ENCODE measurements at places on chromosomes 5 and 9.
A peak's percentile ranks its signal among the peaks of the same experiment; 100 is the strongest.

GRCh38 chr9:104682642-104683041 lies 11.7 kb upstream of the OR13D1 start:
- DNase-seq, result peak; percentile 53

DNA sequence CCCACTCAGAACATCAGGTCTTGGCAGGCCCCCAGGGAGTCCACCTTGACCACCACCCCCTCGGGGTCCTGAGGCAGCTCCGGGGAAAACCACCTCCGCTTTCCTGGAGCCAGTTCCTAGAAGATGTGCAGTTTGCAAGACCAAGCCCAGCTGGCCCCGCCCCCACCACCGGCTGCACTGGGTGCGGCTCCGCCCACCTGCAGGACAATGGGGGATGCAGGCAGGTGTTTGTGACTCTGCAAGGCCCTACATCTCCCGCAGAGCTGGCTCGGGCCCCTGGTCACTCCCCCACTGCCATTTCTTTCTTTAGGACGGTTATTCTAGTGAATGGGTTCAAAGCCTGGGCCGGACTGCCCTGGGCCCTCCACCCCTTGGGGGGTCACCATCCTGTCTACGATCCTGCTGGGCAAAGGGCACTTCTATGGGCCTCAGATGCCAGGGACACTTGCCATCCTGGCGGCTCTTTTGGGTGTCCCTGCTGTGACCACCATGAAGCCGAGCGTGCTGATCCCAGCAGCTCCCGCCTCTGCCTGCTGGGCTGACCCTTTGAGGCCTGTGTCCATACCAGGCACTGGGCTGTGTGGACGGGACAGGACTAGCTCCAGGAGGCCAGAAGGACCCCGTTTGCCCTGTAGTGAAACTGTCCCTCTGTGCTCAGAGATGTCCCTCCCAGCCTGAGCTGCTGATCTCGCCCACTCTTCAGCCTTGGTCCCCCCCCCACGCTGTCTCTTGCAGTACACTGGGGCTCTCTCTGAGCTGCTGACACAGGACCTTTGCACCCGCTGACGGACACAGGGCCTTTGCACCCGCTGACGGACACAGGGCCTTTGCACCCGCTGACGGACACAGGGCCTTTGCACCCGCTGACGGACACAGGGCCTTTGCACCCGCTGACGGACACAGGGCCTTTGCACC lies 5.9 kb upstream of the NACC2 start:
- DNase-seq, result no peak

DNA sequence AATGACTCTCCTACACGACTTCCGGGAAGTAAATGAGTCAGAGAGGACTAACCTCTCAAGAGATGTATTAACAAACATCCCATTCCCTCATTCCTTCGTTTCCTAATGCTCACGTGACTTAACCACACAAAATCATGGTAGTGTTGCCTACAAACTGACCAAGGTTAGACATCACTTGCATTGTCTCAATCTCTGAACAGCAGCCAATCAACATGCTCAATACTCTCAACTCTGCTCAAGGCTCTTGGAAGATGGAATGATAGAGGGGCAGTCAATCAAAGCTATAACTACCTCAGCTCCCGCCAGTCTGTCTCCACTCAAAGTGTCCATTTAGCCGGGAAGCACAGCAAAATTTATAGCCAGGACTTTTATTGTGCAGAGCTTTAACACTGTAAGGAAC lies 143.8 kb upstream of the PIK3R1 start:
- no peak for DNase-seq

GRCh38 chr9:134316449-134317160 lies 9.7 kb upstream of the RXRA start:
- no peak for DNase-seq

GRCh38 chr5:60437308-60437707 lies 262.7 kb downstream of the DEPDC1B start:
- no peak for DNase-seq

GRCh38 chr9:99576002-99576401 lies 245.7 kb upstream of the NR4A3 start:
- DNase-seq, result no peak

DNA sequence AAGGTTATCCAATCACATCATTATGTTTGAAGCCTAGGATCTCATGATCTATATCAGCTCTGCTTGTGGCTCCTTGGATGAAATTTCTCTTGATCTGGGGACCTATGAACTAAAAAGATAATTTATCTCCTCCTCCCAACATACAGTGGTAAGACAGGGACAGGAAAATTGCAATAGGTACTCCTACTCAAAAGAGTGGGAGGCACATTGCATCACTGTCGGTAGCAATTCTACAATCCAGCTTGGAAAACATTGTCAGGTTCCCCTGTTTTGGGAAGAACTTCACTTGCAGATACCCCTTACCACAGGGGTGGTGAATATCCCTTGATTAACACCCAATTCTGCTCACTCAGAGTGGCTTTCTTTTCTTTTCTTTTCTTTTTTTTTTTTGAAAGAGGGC lies 107.7 kb downstream of the HSPA4 start:
- no peak for DNase-seq

DNA sequence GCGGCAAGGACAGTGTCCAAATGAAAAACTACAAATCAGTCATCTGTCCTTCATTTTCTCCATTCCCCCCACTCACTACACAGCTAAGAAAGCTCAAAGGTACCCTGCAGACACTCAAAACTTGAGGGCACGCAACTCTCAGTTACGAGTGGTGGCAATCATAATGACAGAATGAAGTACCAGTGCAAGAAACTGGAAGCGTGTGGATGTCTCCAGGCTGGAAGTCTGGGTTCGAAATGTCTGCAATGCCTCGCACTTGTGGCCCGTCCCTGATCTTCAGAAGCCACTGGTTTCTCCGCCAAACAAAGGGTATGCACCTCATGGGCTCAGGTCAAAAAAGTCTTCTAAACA lies 597 bp upstream of the CENPH start:
- DNase-seq, result no peak

DNA sequence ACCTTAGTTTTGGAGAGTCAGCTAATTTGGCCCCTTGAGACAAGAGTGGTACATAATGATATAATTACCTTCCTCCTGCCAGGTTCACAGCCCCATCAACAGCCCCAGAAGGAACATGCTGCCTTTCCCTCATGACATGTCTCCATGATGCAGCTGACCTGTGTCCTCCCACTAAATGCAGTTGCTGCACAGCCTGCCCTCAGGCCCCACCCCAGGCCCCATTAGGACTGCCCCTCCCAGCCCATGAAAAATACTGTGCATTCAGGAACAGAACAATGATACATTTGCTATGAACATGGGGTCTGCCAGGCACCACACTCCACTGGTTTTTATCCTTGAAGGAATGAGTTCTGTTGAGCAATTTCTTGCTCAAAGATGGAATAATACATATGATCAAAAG lies 176.4 kb downstream of the C5orf15 start:
- DNase-seq, result no peak

DNA sequence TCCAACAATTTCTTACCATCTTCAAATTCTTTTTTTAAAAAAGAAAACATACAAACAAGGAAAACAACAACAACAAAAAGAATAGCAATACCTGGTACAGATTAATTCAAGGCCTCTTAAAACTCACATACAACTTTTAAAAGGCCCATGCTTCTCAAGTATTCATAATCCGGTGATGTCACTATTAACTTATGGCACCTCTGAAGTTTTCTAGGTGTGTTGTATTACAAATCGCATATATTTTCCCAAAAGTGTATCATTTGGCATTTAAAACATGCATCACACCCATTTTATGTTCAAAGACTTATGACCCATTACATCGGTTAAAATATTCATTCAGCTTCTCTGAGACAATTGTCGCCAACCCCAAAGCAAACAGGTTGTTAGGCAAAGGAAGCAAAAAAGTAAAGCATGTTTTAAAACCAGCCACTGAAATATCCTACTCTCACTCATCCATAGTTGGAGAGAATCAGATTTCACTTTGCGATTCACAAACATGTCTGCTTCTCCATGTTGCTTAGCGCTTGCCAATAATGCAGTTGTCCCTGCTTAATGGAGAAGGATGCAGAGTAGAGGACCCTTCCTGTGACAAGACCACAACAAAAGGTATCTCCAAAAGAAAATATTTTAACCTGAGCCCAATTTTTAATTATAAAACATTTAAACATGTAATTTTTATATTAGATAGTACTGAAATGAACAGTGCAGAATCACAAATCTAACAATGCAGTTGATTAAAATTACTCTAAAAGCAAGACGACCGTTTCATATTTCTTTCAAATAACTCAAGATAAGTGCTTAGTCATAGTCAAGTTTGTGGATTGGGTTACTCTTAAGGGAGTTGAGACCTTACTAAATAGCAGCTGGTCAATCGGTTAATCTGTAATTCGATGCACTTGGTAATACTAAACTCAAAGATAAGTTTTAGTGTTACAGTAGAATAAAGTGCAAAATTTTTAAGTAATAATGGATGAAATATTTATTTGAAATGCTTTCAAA lies 1.6 kb downstream of the SKP1 start:
- DNase-seq, result peak; percentile 73

DNA sequence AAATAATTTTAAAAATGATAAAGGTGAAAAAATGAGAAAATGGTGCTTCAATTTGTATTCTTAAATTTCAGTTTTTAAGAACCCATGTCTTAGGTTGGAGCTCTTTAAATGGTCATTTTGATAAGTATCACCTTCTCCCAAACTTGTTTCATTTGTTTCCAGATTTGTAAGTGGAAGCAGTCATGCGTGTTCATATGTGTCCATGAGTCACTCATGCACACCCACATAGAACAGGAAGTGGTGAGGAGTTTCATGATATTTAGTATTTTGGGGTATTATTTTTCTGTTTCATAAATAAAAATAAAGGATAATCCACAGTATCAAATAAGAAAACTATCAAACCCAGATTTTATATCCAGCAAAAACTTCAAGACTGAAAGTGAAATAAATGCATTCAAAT lies 570.4 kb upstream of the ST8SIA4 start:
- peak; percentile 59 for DNase-seq

GRCh38 chr5:168724227-168724626 lies 145.1 kb upstream of the PANK3 start:
- no peak for DNase-seq

DNA sequence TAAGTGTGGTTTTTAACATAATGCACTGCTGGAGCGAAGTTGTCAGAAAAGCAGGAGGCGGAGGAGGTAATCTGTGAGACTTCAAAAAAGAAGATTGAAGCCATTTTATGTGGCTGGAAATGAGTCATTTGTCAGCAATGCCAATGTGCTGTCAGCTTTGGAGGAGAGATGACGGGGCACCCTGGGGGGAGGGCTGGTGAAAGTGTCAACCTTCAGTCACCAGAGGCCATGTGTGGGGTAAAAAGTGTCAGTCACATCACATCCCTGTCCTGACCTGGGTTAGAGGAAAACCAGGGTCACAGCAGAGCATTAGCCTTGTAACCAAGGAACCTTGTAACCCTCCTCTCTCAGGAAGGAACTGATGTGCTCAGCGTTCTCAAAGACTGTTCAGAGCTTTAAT lies 59.1 kb downstream of the TLR4 start:
- DNase-seq, result peak; percentile 65

- no peak for DNase-seq
These were observed 154.4 kb downstream of the ERCC6L2 start for GRCh38 chr9:96029722-96030530.

DNA sequence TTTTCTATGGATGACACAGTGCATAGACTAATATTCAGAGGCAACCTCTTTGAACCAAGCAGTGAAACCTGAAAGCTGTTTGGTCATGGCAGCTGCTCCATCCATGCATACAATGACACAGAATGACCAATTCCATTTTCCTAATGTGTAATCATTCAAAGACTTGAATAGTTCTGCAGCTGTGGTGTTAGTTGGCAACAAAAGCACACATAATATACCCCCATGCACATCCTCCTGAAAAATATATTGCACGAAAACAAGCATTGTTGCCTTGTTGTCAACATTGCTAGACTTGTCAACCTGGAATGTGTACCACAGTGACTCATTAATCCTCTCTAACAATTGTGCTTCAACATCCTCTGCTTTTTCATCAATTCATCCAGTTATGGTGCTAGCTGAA lies 71.0 kb upstream of the SEMA6A start:
- no peak for DNase-seq

DNA sequence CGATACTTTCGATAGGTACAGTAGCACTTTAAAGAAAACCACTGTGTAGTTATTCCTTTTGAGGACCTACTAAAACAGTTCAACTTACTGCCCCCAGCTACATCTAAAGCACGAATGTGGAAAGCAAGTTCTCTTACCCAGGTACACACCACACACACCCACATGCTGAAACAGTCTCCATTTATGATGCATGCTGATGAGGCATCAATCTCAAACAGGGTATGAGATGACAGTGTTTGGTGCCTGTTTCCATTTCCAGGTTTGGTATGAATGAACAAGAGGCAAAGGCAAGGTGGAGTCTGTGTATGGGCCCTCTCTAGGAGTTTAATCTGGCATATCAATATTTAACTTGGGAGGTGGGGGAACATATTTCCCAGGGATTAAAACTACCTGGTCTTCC lies 13.9 kb downstream of the HMGXB3 start:
- no peak for DNase-seq

DNA sequence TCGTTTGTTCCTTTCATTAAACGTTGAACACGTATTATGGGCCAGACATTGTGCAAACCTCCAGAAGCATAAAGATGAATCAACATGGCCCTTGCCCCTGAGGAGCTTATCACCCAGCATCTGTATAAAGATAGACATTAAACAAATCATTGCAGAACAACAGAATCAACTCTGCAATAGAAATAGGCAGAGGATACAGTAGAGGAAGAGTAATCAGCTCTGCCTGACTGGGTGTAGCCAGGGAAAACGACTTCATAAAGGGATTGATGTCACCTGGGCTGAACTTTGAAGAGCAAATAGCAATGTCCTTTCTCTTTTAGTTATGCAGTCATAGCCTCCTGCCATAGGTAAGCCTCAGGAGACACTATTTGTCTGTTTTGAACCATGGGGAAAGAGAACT lies 13.4 kb downstream of the RGS7BP start:
- DNase-seq, result no peak

DNA sequence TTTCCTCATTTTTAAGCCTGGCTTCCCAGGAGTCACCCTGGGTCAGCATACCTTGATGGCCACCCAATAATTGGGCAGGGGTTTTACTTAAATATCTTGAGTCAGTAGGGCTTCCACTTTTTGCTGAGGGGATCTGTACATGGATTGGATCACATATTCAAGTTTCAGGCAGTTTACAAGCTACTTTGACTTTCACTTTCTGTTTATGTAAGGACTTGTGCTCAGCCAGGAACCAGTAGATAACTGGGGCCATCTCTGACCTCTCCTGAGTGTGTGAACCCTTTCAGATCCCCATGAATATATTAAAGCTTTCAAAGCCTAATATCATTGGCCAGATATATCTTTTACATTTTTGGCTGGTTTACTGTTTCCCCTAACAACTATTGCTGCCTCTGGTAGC lies 45.1 kb downstream of the SLCO6A1 start:
- DNase-seq, result peak; percentile 9

All from LHCN-M2 (cell line).